Renal cortex interstitium (tissue), 15 donors: ENCODE measurements at places on chromosomes 2 and 18.

GRCh38 chr2:19871836-19872235, 29.9 kb downstream of the TTC32 start:
- no peak for DNase-seq

GRCh38 chr2:19225126-19225525, 133.3 kb downstream of the OSR1 start:
- no peak for DNase-seq

DNA sequence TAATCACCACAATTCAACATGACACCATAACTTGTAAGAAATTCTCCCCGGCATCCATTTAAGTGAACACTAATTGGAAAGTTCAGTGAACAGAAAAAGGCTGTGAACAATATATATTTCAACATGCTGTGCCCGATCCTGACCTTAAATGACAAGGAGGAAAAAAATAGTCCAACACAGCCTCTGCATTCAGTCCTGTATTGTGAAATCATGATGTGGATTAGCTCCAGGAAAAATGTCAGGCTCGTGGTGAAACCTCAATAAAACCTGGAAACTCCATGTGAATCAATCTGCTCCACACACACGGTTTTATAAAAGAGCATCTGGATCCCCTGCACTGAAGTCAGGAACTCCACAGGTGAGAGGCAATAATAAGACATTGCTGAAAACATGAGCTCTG, 145.4 kb upstream of the SPOPL start:
- no peak for DNase-seq

- no peak for DNase-seq
Observed at GRCh38 chr2:219906114-219907010, 278.9 kb downstream of the SLC4A3 start.

GRCh38 chr2:149586063-149586462, 1.5 kb downstream of the MMADHC start:
- DNase-seq, result no peak

- no peak for DNase-seq
Observed at GRCh38 chr18:42360716-42361115, 405.7 kb downstream of the PIK3C3 start.

DNA sequence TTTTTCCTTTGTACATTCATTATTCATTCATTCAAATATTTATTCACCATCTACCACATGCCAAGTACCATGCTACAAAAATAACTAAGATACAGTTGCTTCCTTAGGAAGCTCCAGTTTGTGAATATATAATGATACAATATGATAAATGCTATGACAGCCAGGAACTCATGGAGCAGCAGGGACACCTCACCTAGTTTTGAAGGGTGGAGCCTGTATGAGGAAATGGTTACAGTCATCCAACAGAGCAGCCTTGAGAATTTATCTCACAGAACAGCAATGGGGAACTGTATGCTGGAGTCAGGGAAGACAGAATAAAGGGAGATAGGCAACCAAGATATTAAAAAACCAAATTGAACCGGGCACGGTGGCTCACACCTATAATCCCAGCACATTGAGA, 124.0 kb downstream of the OSBPL1A start:
- no peak for DNase-seq

GRCh38 chr2:41779888-41780287, 267.9 kb upstream of the PKDCC start:
- no peak for DNase-seq

GRCh38 chr2:33378556-33379210, 97.8 kb upstream of the RASGRP3 start:
- DNase-seq, result no peak

GRCh38 chr2:100248044-100248330, 74.3 kb downstream of the LONRF2 start:
- no peak for DNase-seq

- no peak for DNase-seq
Observed at GRCh38 chr2:106223347-106223746, 29.2 kb upstream of the UXS1 start.

DNA sequence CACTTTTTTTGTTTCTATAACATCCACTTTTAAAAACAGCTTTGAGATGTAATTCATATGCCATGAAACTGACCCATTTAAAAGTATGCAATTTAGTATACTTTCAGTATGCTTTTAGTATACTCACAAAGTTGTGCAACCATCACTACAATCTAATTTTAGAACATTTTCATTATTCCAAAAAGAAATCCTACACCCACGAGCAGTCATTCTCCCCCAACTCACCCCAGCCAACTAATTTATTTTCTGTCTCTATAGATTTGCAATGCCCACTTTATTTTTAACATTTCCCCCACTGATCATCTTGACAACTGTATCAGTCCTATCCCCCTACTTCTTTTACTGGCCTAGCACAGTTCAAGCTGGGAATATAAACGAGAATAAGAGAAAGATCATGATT, 39.1 kb downstream of the FAM98A start:
- no peak for DNase-seq

DNA sequence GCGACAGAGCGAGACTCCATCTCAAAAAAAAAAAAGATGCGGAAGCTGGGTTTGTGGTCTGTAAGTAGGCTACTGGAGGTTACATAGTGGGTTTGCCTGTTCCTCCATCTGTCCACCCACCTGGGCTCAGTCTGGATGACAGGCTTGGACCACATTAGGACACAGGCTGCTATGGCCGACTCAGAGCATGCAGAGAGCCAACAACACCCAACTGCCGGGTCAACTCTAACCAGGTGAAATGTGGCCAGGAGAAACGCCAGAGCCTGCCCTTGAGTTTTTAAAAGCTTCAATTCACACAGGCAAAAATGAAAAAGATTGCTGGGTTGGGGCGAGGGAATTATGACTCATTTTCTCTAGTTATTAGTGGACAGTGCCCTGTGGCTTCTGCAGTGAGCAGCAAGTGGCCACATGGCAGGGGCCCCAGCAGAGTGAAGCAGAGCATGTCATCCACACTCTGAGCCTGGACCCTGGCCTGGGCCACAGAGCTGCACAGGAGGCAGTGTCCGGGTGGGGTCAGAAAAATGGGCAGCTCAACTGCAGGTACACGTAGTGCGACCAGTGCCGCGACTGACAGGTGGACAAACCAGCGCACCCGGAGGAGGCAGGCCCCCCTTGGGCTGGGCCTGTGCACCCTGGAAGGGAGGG, 67.4 kb downstream of the BIN1 start:
- no peak for DNase-seq

- DNase-seq, result no peak
Observed at GRCh38 chr2:230335461-230335863, 8.5 kb downstream of the SP140L start.

DNA sequence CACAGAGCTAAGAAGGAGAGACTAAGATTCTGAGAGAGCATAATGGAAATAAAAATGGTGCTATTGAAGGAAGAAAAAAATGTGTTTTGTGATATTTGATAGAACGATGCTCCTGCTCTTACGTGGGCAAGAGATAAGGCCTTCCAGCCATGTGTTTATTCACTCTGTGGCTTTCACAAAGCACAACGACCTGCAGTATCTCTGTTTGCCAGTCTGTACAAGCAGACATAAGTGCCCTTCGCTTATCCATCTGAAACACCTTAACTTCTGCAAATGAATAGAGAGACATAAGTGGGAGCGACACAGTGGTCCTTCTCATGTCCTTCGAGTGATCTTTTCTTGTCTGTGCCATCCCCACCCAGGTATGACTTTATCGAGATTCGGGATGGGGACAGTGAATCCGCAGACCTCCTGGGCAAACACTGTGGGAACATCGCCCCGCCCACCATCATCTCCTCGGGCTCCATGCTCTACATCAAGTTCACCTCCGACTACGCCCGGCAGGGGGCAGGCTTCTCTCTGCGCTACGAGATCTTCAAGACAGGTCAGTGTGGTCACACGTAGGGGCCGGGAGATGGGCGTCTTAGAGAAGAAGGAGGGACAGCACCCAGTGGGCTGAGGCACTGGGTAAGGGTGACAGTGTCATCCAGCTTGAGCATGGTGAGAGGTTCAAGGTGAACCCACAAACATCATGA, 33.7 kb downstream of the NRP2 start:
- DNase-seq, result no peak

GRCh38 chr2:69138793-69139459, 125.9 kb downstream of the ANTXR1 start:
- DNase-seq, result no peak

DNA sequence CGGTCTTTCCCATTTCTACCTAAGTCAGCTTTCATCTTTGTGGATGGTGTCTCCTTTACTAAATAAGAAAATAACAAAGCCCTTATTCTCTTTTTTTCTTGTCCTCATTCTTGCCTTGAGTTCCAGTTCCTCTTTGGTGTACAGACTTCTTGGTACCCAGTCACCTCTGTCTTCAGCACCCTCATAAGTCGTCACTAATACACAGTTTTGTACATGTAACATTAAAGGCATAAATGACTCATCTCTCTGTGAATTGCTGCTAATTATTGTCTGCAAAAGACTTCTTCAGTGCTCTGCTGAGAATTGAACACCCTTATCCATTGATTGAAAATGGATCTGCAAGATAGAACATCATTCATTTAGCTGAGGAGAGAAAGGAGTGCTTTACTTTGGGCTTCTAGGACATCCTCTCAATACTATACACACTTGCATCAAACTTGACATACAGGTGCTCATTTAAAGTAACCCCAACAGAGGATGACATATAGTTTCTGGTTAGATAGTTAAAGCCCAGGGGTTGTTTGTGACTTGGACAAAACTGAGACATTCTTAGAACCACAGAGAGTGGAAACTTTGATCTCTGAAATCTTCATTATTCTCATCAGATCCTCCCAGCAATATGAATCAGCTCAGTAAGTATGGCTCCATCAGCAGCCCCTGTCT, 97.0 kb downstream of the XRCC5 start:
- DNase-seq, result no peak

DNA sequence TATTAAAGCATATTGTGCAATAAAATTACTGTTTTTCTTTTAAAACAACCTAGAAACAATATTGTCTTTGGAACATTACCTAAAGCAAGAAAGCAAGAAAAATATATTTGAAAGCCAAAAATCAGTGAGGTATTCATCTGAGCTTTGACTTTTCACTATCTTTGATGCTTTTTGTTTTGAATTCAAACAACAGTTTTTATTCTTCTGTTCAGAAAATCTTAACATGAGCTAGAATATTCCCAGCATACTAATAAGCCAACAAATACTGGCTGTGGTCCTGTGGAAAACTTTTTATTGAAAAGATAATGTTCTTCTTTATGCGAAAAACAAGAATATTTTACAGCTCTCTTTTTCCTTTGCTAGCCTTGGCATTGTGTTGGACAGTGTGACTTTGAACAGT, 19.8 kb downstream of the FAM171B start:
- no peak for DNase-seq

- DNase-seq, result no peak
Observed at GRCh38 chr2:224749136-224749535, 33.0 kb upstream of the CCDC195 start.

GRCh38 chr2:85327160-85327821, 498 bp downstream of the TGOLN2 start:
- no peak for DNase-seq

- DNase-seq, result no peak
Observed at GRCh38 chr18:31723639-31723989, 37.1 kb downstream of the SLC25A52 start.

GRCh38 chr2:162058973-162059668, 14.9 kb downstream of the DPP4 start:
- no peak for DNase-seq

- no peak for DNase-seq
Observed at GRCh38 chr2:37168217-37168981, 11.6 kb upstream of the EIF2AK2 start.

- DNase-seq, result no peak
Observed at GRCh38 chr2:226674123-226674522, 125.5 kb downstream of the IRS1 start.

GRCh38 chr2:42927334-42928160, 135.2 kb upstream of the HAAO start:
- no peak for DNase-seq

GRCh38 chr2:27681841-27682240, 18.2 kb downstream of the SLC4A1AP start:
- DNase-seq, result no peak

- DNase-seq, result no peak
Observed at GRCh38 chr18:33034212-33034611, 261.4 kb upstream of the KLHL14 start.

DNA sequence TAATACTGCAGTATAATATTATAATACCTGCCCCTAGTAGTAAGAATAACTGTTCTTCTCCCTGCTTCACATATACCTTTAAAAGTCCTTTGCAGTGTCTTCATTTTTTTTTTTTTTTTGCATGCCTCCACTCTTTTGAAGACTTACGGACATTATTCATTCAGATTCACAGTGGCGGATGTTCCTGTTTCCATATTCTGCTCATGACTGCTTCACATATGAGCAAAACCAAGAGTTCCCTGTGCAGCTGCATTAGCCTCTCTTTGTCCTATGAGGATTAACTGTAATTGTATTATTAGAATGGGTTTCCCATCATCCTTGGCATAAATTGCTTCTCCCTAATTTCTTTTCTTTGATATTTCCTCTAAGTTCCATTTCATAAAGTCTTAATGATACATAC, 12.8 kb downstream of the IL18RAP start:
- no peak for DNase-seq

DNA sequence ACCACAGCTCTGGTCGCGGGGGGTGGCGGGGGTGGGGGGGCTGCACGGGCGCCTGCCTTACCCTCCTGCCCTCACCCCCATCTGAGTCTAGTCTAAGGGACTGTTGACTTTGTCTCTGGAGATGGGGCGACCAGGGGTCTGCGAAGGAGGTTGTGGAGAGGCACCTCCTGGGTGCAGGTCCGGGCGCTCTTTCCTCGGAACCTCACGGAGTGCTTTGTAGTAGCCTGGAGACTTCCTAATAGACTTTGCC, 141.3 kb downstream of the MEIS1 start:
- DNase-seq, result no peak

DNA sequence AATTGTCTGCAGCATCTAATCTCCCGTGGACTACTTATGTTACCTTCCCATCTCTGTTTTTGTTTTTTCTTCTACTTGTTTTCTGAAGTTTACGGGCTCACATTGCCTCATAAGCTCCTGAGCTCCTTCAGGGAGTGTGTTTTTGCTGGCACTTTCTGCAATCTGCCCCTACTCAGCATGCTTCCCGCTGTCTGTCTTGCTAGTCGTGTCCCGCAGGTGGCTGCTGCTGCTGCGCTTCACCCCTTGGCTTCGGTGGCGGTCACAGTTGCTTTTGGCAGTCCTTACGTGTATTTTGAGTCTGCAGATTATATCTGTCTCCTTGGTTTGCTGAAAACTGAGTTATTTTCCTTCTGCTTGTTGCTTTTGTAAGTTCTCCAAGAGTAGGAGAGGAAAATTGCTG, 37.3 kb downstream of the FER1L5 start:
- no peak for DNase-seq

- no peak for DNase-seq
Observed at GRCh38 chr2:235024931-235025773, 73.3 kb downstream of the SH3BP4 start.

DNA sequence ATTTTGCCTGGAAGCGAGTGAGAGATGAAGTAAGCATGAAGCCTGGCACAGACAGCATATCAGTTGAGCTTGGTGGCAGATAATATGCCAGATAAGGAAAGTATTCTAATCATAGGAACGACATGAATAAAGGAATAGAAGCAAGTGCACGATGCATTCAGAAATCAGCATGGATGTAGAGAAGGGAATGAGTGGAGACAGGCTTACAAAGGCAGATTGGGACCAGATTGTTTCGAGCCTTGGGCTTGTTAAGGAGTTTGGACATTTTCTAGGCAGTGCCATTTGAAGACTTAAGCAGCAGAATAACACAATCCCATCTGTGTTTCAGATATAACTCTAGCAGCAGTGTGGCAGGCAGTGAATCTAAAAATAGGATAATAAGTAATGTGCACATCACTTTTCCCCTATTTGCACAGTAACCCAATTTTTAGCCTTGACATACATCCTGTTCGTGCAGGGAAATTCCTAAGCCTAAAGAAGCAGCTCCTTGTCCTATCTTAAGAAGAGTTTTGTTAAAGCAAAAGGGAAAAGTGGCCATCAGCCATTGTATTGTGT, 450.2 kb downstream of the PLCL1 start:
- no peak for DNase-seq
